ENCODE measurements at places on chromosomes 4 and X.

- DNase-seq: no peak
These were observed 156.4 kb upstream of the PCDH18 start for GRCh38 chr4:137688651-137689050.

DNA sequence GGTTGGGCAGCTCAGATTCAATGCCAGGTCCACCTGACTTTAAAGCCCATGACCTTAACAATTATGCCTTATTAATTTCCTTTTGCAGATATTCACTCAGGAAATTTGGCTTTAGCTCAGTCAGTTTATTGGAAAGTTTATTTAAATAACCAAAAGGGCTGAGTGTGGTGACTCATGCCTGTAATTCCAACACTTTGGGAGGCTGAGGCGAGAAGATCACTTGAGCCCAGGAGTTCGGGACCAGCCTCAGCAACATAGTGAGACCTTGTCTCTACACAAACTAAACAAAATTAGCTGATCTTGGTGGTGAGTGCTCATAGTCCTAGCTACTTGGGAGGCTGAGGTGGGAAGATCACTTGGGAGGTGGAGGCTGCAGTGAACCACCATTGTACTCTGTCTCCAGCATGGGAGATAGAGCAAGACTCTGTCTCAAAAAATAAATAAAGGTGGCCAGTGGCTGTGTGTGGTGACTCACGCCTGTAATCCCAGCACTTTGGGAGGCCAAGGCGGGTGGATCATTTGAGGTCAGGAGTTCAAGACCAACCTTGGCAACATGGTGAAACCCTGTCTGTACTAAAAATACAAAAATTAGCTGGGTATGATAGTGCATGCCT lies 43.3 kb downstream of the RHOH start:
- DNase-seq: no peak

DNA sequence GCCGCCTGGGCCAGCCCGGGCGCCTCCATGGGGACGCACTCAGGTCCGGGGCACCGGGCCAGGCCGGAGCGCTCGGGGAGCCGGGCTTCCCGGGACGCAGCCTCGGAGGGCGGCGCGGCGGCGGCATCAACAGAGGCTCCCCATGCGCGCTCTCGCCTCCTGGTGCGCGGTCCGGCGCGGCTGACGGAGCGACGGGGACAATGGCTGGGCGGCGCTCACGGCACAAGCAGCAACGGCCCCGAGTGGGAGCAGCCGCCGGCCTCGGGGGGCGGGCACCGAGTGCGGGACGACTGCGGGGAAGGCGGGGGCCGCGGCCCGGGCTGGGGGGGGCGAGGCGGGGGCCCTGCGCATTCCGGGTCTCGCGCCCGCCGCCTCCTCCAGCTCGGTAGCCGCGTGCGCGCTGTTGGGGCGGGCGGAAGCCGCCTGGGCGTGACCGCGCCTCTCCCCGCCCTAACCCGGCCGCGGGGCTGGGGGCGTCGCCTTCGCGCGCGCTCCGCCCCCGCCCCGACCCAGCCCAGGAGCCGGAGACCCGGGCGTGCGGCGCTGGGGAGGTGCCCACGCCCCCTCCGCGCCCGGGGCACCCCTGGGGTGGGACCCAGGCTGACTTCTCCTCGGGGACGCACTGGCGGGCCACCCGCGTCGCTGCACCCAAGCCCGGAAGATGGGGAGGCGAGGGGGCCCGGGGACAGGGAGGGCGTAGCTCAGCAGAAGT lies at the start of gene PRKX:
Gene PRKX, minus strand, starts transcription at position 425 of the 712 bp plus-strand sequence. Its CDS starts 396 bp downstream, at position 29.
- DNase-seq: no peak

GRCh38 chrX:22378296-22378695 lies 105.6 kb downstream of the CBLL2 start:
- DNase-seq: no peak
